ENCODE measurements at places on chromosomes 5 and 9. TPM values are rescaled to one million over a fixed set of nuclear protein-coding genes. Genes with fewer than 3 reads are reported as not detected.
A peak's percentile ranks its signal among the peaks of the same experiment; 100 is the strongest.

The SH3PXD2B gene
- total RNA-seq: 5.4 TPM

The ZNF879 gene
- 3.5 TPM for total RNA-seq

The FCN2 gene
- not detected for total RNA-seq

The TRPM3 gene
- total RNA-seq: not detected

The GABRG2 gene
- not detected for total RNA-seq

The LRRC26 gene
- not detected for total RNA-seq

The ORM1 gene
- total RNA-seq: 0.51 TPM

The RIGI gene
- 4.7 TPM for total RNA-seq

The MEIKIN gene
- total RNA-seq: not detected

The GABRA6 gene
- not detected for total RNA-seq

The ANKRA2 gene
- total RNA-seq: 14.4 TPM

DNA sequence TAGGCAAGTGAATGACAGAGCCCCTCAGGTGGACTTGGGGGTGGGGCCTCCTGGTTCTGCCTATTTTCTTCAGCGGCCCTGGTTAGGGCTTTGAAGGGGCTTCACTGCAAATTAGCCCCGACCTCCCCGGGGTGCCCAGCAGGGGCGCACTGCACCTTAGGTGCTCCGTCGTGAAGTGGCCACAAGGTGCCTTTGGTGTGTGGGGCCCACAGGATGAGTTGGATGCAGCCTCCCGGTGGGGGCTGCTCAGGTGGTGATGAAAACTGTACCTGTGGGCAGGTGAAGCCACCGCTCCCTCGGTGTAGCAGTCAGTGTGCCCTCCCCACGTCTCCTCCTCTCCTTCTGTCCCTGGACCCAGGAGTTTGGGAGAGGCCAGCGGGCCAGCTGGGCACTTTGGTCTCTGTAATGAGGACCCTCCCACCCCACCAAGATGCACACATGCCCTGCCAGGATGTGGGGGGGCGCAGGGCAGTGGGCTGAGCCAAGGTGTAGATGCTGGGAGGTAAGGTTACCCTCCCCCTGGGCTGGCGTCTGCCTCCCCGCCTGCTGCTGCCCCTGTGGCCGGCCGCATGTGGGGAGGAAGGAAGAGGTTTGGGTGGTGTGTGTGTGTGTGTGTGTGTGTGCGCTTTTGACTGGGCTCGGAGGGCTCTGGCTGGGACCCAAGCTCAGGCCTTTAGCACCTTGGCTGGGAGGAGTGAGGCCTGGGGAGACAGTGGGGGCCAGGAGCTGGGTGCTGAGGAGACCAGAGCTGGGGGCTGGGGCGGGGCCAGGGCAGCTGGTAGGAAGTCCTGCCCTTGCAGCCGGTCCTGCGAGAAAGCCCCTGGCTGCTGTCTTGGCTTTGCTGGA lies 55.6 kb downstream of the RXRA start:
- peak; percentile 87 for DNase-seq

DNA sequence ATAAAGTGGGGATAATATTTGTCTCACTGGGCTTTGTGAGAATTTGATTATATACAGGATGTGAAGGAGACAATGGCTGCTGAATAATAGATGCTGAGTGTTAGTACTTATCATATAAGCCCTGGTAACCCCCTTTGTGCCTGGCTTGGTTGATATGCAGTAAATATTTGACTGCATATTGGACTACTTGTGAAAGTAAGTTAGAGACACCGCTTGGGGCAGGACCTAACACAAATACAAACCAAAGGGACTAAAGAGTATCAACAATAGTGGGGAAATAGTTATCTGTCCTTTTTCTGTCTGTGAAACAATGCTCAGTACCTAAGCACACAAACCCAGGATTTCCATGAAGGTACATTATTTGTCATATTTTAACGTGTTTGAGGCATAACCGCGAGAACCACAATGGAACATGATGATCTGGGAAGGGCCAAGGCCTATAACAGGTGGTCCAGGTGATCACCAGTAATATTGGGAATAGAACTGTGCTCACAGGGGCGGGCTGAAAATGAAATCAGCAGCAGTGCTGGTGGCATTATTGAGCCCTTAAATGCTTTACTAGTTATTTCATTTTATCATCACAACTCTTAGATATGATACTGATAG lies 138.2 kb upstream of the SMARCA2 start:
- no peak for DNase-seq

GRCh38 chr5:96930058-96930457 lies 5.8 kb upstream of the LNPEP start:
- DNase-seq: no peak

DNA sequence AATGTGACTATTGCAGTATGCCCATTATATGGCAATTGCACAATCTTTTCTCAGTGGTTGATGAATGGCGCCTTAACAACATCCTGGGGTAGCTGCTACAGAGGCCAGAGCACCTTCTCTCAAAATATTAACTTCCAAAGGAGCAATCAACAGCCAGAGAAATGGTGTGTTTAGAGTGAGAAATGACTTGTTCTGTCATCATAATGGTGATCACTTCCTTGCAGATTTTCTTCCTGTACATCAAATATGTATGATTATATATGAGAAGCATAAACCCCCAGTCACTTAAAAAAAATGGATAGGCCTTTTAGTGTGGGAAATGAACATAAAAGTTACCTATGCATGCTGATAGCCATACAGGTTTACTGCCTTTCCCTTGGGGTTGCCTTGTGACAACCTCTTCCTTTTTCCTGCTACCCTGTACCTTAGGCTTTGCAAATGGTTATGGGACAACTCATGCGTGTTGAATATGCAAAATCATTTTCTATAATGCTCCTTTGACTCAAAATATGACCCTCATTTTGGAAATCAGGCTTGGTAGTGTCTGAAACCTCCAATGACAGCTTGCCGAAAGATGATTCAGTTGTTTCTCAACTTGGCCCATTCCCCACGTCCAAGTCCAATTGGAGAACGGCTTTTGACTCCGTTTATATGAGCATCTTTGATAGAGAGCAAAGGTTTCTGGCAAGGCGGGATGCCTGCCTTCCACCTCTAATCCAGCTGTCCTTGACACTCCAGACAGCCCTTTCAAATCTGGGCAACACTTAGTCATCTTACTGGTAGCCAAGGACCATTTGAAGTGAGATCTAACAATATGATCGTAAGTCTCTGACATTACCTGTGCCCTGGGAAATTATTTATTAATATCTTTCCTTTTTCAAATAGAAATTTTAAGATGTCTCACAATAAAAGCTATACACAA lies 69.3 kb downstream of the SLC1A1 start:
- DNase-seq: no peak

GRCh38 chr9:7439355-7439995 lies 360.1 kb downstream of the DMAC1 start:
- no peak for DNase-seq

- DNase-seq: no peak
These were observed 148.7 kb downstream of the OXCT1 start for GRCh38 chr5:41721516-41721915.

DNA sequence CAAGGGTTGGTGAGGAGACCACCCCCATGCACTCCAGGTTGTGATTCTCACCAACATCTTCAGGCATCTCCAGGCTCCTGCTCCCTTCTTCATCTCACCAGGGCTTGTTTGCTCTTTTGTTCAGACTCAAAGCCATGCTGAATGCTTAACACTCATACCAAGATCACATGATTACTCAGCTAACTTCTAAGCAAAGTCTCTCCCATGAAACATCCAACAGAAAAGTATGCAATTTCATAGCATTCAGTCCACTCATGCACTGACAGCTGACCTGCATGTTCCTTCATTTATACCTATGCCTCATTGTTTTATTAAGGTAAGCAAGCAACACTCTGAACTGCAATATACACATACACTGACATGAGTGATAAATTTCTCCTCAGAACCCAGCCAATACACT lies 69.0 kb downstream of the SHC3 start:
- no peak for DNase-seq

DNA sequence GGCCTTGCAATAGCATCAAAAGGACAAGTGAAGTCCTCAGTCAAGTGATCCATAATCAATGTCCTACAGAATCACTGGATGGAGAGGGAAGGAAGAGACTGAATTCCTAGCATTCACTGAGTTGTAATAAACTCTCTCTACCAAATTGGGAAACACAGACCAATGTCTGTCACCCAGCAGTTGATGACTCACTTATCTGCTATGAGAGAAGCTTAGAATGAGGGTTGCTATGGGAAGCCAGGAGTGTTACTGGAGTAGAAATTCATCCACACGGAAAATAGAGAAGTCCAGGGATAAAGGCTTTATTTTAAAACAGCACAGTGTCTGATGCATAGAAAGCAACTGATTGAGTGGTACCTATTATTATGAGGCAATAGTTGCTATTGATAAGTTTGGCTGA lies 407.4 kb downstream of the BRINP1 start:
- no peak for DNase-seq

DNA sequence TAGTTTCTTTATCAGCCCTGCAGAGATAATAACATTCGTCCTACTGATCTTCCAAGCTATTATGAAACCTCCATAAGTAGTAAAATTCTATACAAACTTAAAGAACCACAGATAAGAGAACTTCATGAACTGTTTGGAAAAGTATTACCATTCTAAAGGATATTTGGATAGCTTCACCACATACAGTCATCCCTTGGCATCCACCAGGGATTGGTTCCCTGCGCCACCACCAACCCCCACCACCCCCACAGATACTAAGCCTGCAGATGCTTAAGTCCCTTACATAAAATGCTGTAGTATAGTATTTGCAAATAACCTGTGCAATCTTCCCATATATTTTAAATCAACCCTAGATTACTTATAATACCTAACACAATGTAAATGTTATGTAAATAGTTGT lies 61.4 kb upstream of the SHISAL2B start:
- no peak for DNase-seq

GRCh38 chr5:62555930-62556329 lies 22.7 kb upstream of the LRRC70 start:
- DNase-seq: no peak

DNA sequence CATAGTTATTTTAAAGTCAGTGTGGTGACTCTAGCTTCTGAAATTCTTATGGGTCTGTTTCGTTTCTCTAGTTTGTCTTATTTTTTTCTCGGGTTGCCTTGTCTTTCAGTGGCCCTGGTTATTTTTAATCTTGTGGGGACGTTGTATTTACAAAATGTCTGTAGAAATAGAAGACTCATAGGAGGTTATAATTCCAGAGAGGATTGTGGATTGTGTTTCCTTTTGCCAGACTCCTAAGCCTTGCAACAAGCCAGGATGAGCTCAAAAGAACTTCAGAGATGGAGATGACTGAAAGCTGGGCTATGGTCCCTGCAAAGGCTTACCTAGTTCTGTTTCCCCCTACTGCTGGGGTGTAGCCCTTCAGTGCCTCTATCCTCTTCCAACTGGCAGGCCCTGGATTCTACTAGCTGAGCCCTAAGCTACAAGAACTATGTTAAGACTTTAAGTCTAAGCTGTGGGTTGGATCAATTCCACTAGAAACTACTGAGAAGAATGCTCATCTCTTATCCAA lies 32.2 kb upstream of the LECT2 start:
- DNase-seq: no peak

DNA sequence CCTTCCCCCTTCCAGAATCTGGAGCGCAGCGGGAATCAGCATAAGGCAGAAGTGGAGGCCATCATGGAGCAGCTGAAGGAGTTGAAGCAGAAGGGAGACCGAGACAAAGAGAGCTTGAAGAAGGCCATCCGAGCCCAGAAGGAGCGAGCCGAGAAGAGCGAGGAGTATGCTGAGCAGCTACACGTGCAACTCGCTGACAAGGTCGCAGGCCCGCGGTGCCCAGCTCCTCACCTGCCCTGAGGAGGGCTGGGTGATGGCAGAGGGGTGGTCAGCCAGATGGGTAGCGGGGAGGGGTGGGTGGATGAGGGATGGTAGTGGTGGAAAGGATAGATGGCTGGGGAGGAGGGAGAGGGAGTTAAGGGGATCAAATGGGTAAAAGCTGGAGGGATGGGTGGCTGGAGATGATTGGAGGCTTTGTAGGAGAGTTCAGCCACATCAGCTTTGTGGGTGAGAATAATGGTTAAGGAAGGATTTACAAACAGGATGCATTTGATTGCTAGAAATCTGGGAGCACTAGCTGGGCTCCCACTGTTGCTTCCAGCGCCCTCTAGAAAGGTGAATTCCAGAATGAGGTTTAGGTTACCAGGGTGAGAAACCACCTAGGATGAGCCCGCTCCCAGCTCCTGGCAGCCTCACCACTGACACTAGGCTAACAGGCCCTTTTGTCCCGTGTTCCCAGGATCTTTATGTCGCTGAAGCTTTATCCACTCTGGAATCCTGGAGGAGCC lies 19.7 kb upstream of the GLE1 start:
- no peak for DNase-seq

GRCh38 chr9:14119694-14120514 lies 194.0 kb downstream of the NFIB start:
- no peak for DNase-seq

DNA sequence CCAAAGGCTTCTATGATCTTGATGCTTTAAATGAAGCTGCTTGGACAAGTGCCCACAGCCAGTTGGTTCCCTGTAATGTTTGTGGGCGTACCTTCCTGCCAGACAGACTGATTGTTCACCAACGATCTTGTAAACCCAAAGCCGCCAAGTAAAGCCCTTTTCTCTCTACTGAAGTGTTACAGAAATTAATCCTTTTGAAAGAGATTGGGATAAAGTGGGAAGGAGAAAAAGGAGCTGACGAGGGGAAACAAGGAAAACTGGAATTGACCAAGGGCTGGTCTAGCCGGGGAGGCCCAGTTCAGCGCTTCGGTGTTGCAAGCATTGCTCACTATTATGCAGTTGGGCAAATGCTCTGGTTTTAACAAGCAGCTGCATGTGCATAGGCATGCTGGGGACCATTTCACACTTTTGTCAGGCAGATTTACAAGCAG lies 53.2 kb downstream of the ZNF474 start:
- DNase-seq: no peak

GRCh38 chr5:114430532-114430931 lies 68.7 kb downstream of the KCNN2 start:
- DNase-seq: no peak

Measured in Right ventricle myocardium inferior (tissue), 1 donor.